ENCODE measurements at places on chromosomes 4 and X.

DNA sequence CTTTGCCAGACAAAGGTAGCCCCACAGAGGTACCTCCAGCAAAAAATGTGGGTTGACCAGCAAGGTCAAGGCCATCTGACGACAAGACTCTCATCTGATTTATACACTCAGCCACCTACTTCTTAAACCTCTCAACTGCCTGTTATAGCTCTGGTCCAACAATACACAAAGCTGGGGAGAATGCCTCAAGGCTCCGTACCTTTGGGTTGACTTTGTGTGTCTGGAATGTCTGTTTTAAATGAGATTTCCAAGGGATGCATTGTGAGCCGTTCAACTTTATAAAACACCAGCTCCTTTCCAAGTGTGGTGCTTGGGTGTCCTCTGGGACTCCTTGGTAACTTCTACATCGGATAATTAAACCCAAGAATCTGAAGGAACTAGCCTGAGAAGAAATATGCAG, 167.0 kb upstream of the RPL34 start:
- DNase-seq = no peak

DNA sequence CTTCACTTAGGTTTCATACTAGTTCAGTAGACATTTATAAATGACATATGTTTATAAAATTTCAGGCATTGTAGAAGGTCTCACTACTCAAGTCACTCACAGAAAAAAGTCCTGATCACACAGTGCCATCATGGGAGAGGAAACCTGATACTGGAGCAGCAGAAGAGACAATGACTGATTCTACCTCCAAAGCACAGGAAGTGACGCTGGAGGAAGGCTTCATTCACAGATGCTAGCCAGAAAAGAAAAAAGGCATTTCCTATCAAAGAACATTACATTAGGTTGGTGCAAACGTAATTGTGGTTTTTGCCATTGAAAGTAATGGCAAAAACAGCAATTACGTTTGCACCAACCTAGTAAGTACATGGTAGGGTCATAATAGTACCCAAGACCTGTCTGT, 79.5 kb downstream of the RASGEF1B start:
- DNase-seq = no peak

DNA sequence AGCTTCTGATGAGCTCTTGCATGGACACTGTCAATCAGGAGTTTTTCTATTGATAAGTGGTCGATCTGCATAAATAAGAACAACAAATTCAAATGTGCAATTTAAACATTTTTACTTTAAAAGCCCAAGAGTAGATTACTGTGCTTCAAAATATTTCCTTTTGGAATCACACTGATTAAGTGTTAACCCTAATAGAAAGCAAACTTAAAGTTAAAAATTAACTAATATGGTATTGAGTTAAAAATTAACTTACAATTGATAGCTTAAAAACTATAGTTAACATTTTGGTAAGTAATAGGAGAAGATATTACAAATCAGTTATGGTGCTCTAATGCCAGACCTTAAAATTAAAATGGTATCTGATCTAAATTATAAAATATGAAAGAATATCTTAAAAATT, 25.9 kb downstream of the MED14 start:
- no peak for DNase-seq

DNA sequence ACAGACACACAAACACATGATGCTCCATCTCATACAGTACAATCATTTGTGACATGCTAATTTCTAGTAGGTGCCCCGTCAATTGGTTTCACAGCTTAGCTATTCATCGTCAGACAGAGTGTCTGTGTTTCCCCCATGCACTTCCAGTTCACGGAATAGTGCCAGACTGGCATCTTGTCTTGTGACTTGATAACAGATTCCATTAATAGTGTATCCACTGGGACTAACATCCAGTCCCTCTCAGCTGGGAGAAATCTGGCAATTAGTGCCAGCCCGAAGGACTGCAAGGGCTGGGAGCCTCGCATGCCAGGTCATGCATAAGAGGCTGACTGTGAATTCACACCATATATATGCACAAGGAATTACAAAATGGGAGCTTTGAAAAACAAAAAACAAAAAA, 20.2 kb upstream of the GATB start:
- DNase-seq = no peak

- no peak for DNase-seq
Measured at GRCh38 chr4:12933760-12934221, 550.3 kb downstream of the RAB28 start.

DNA sequence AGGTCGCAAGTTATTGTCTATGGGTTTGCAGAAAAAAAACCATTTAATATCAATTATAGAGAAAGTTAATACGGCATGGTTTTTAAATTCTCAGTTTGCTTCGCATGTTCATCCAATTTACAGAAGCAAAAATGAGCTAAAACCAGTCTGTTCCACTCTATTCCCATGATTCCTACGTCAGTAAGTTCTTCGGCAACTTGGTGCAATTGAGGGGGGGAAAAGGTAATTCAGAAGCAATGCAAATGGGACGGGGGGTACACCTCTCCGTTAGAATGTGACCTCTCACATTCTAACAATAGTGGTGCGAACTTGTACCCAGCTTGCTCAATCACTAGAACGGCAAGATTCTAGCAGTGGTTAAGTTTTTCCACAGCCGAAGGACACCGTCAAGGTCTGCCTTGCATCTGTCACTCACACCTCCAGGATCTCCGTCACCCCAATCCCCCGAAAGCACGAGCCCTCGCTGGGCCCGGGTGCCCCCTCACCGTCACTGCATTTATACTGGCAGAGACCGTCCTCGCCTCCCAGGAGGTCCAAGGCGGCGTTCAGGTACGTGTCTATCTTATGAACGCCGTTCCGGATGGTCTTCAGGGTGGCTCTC, 653 bp downstream of the PLA2G12A start:
- DNase-seq = peak; percentile 25

DNA sequence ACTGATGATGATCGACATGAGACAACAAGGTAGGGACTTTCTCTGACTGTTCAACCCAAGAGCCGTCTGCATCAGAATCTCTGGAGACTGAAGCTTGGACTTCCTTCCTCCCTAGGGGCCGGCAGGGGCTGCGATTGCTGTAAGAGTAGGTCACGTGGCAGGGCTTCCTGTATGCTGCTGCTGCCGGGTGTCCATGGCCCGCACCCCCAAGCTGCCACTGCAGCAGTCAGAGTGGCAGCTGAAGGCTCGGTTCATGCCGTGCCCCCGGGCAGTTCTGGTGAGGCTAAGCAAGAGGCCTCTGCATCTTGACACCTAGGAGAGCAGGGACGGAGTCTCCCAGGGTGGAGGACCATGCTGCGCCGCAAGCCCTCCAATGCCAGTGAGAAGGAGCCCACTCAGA, at the start of gene SASH3:
SASH3 (plus strand) TSS at position 203 of the 400 bp plus-strand sequence; CDS start at position 352, 149 bp downstream.
- DNase-seq = peak; percentile 68

- DNase-seq = no peak
Measured at GRCh38 chr4:1661695-1662094, 22.4 kb downstream of the FAM53A start.

- no peak for DNase-seq
Measured at GRCh38 chr4:145679991-145680455, at the start of gene C4orf51. Gene C4orf51 (plus strand): TSS chr4:145680146. CDS start chr4:145680204, 58 bp downstream.

- no peak for DNase-seq
Measured at GRCh38 chr4:53712408-53713020, 121.2 kb upstream of the LNX1 start.
